Esophagus squamous epithelium (tissue), 5 donors: ENCODE measurements at places on chromosomes 7 and 10.

DNA sequence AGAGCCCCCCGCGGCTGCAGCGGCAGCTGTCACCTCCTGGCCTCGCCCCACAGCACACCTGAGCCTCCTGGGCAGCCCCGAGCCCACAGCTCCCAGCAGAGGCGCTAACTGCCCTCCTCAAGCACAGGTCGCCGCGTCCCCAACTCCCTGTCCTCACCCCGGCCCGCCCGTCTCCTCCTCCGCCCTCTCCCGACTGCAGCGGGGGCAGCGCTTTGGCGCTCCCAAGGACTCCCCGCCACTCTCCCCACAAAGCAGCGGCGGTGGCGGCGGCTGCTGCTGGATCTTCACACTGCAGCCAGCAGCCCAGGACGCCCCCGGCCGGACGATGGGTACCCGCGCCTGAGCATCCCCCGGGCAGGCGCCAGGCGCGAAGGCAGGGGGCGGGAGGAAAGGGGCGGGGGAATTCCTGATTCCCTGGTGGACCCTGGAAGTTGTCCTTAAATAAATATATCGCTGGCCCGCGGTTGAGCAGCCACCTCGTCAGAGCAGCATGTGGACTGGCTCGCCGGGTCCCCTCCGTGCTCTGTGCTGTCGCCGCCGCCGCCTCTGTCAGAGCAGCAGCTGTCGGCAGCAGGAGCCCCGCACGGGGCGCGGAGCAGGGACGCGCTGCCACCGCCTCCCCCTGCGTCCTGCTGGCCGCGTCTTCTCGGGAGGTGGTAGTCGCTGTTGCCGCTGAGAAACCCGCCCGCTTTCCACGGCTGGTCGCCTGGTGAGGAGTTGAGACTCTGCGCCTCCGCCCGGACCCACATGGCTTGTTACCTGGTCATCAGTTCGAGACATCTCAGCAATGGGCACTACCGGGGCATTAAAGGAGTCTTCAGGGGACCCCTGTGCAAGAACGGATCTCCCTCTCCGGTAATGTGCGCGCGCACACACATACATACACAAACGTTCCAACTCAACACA lies at the start of gene ZNF804B:
Gene ZNF804B (plus strand): TSS at position 471 of the 906 bp plus-strand sequence. CDS start 277 bp downstream, at position 748.
- DNase-seq = no peak

DNA sequence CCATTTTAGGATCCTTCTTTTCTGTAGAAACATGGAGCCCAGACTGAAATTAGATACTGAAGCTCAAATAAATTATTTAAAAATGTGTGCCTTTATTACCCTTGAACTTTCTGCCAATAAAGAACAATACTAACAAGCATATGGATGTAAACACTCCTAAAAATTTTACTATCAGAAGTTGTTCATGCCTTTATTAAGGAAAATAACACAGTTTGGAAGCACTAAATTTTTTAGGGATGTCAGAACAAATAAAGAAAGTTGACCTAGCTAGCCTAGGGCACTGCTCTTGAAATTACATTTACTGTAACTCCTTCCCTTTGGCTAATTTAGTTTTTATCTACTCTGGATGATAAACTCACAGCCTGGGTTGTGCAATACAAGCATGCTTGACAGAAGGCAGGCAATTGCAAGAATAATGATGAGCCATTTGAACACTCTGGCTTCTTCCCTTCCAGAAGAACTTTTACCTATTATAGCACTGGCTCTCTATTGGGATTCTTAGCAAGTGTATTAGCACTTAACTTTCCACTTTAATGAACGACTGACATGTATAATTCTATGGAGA lies 351.7 kb upstream of the C7orf33 start:
- DNase-seq = no peak

DNA sequence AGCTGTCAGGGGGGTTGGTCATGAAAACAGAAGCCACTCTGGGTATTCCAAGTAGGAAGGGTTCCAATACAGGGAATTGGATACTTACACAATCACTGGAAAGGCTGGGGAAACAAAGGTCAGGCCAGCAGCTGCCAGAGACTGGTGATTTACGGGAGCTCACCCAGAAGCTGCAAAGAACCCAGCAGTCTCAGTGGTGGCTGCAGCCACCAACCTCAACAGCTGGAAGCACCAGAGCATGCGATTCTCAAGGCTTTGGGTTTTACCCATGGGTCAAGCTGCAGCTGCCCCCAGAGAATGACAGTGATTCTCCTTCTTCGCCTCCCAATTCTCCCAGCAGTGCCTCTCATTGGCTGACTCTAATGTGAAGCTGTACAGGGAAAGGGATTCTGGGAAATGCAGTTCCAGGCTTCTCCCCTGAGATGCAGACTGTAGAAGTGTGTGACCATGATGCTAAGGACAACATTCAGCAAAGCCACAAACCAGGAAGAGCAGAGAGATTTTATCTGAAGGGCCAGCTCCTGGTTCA lies 107.2 kb upstream of the TCF7L2 start:
- DNase-seq = no peak

DNA sequence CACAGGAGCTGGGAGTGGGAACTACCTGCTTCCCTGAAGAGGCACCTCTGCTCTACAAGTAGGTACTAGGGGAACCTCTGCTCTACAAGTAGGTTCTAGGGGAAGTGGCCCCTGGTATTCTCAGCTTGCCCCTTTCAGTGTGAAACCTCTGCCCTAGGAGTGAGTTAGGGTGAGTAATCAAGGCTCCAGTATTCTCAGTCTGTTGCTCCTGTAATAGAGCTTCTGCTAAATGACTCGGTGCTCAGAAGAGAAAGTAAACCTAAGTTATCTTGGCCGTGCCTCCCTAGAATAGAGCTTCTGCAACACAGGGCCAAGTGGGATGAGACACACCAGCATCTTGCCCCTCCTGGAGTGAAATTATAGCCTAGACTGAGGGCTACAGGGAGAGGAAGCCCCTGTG lies 13.4 kb upstream of the RASSF4 start:
- no peak for DNase-seq

DNA sequence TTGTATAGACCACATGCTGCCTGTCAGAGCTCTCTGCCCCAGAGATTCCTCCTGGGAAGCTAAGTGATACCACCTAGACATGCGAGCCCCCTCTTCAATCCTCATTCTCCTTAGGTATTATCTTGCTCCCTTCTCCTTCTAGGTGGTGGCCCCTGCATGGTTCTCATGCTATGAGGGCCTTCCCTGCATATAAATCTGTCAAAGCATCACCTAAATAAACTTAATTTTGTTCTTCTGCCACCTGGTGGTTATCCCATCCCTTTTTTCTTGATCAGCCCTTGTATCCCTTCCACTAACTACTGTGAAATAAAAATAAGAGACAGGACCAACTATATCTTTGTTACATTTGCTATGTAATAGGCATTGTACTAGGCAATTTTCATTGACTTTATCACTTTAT lies 242.1 kb downstream of the CDC14C start:
- no peak for DNase-seq

DNA sequence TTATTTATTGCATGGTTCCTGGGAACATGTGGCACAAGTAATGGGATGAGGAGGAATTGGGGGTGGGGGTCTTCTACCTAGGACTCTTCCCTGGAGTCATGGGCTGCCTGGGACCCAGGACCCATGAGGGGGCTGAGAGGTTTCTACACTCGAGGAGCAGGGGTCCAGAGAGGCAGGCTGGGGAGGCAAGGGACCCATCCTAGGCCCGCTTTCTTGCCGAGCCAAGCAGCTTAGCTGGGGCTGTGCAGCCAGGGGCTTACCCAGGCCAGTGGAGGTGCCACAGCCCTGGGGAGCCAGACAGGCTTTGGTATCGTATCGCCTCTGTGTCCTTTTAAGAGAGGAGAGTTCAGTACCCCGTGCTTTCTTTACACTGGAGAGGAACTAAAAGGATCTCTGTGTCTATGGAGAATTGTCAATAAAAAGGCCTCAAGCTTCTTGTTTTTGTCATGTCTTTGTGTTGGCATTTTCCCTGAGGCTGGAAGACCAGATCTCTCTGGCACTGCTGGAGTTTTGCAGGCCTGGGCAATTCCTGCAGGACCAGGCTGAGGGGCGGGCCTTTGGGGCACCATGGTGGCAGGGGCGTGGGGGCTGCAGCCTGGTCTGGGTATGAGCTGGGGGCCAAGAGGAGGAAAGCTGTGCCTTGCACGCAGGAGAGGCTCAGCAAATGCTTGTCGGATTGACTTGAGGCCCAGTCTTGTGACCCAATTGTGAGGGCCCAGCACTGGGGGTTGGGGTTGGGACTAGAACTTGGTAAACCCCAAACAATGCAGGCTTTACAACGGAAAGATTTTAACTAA lies 11.1 kb downstream of the SFRP5 start:
- DNase-seq = no peak

GRCh38 chr10:78563314-78563713 lies 505.5 kb upstream of the ZMIZ1 start:
- DNase-seq = no peak
